ENCODE measurements at places on chromosomes 5 and 9.

GRCh38 chr9:96417661-96418082 lies 498 bp downstream of the ZNF367 start:
- H3K36me3 ChIP-seq, result no peaks in the 10 kb centered on the region
- no peaks in the 10 kb centered on the region for H3K27me3 ChIP-seq
- peaks cover 52% of the 10 kb centered on the region for H3K4me1 ChIP-seq
- peak; percentile 77 for DNase-seq
- peak overlapping the region; percentile 96 for H3K4me3 ChIP-seq

DNA sequence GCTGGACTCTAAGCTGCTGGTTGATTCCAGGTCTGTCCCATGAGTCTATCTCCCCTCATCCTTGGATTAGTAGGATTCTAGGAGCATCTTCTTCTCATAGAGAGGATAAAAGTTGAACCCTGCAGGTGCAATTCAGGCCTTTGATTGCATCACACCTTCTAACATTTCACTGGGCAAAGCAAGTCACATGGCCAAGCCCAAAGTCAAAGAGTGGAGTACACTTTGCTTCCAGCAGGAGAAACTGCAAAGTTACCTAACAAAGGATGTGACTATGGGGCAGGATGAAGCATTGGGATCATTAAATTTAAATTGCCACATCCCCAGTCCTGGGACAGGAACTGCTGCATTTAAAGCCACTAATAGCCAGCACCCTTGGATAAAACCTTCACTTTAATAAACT lies 51.0 kb upstream of the EGFLAM start:
- H3K27me3 ChIP-seq, result no peaks in the 10 kb centered on the region
- H3K27ac ChIP-seq, result no peak overlapping the region
- DNase-seq, result no peak
- no peaks in the 10 kb centered on the region for H3K36me3 ChIP-seq

- no peaks in the 10 kb centered on the region for H3K4me1 ChIP-seq
- no peak overlapping the region for H3K27ac ChIP-seq
- H3K4me3 ChIP-seq, result no peak overlapping the region
- no peak for DNase-seq
Measured at GRCh38 chr9:69483886-69484422, 158.9 kb downstream of the ENTREP1 start.

- no peak overlapping the region for H3K27ac ChIP-seq
- no peak for DNase-seq
- H3K4me3 ChIP-seq, result no peak overlapping the region
- H3K27me3 ChIP-seq, result no peaks in the 10 kb centered on the region
Measured at GRCh38 chr5:126000507-126000906, 422.7 kb upstream of the GRAMD2B start.

GRCh38 chr9:76655121-76655541 lies 109.1 kb upstream of the PCA3 start:
- H3K36me3 ChIP-seq, result no peaks in the 10 kb centered on the region
- DNase-seq, result no peak
- no peak overlapping the region for H3K27ac ChIP-seq
- no peaks in the 10 kb centered on the region for H3K27me3 ChIP-seq
- H3K4me3 ChIP-seq, result no peak overlapping the region

DNA sequence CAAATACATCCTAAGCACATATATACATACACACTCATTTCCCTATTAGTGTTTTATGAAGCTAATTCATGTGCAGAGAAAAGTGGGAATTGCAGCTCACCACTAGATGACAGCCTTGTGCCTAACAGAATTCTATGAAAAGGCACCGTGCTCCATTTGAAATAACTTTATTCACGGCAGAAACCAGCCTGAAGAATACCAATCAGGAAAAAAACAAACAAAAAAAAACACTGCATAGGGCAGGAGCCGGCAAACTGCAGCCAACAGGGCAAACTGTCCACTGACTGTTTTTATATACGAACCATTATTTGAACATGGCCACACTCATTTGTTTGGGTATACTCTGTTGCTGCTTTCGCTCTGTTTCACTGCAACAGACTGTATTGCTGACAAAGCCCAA lies 33.6 kb downstream of the ERMP1 start:
- no peak overlapping the region for H3K4me3 ChIP-seq
- no peaks in the 10 kb centered on the region for H3K27me3 ChIP-seq
- no peak for DNase-seq
- H3K4me1 ChIP-seq, result no peaks in the 10 kb centered on the region
- H3K36me3 ChIP-seq, result peaks cover 3% of the 10 kb centered on the region

GRCh38 chr9:86406366-86406765 lies 52.2 kb upstream of the TUT7 start:
- no peak overlapping the region for H3K4me3 ChIP-seq
- H3K27me3 ChIP-seq, result peaks cover 4% of the 10 kb centered on the region
- H3K36me3 ChIP-seq, result no peaks in the 10 kb centered on the region
- no peaks in the 10 kb centered on the region for H3K4me1 ChIP-seq
- H3K27ac ChIP-seq, result no peak overlapping the region
- DNase-seq, result no peak

- H3K36me3 ChIP-seq, result no peaks in the 10 kb centered on the region
- peak; percentile 20 for DNase-seq
- H3K4me3 ChIP-seq, result peak overlapping the region; percentile 67
- no peak overlapping the region for H3K27ac ChIP-seq
- peaks cover 17% of the 10 kb centered on the region for H3K27me3 ChIP-seq
- peaks cover 26% of the 10 kb centered on the region for H3K4me1 ChIP-seq
Measured at GRCh38 chr9:78296201-78296892, 578 bp upstream of the PSAT1 start.

- H3K4me1 ChIP-seq, result no peaks in the 10 kb centered on the region
- H3K36me3 ChIP-seq, result no peaks in the 10 kb centered on the region
- no peak for DNase-seq
- H3K27me3 ChIP-seq, result no peaks in the 10 kb centered on the region
Measured at GRCh38 chr9:138070815-138071214, 193.2 kb downstream of the CACNA1B start.

GRCh38 chr9:35557320-35557719 lies 47.7 kb upstream of the TESK1 start:
- H3K27ac ChIP-seq, result no peak overlapping the region
- H3K4me1 ChIP-seq, result peaks cover 5% of the 10 kb centered on the region
- H3K27me3 ChIP-seq, result no peaks in the 10 kb centered on the region
- no peak overlapping the region for H3K4me3 ChIP-seq
- H3K36me3 ChIP-seq, result no peaks in the 10 kb centered on the region
- no peak for DNase-seq

GRCh38 chr5:77987331-77987730 lies 211.2 kb upstream of the TBCA start:
- H3K27ac ChIP-seq, result no peak overlapping the region
- no peak overlapping the region for H3K4me3 ChIP-seq
- H3K36me3 ChIP-seq, result no peaks in the 10 kb centered on the region
- no peaks in the 10 kb centered on the region for H3K4me1 ChIP-seq
- DNase-seq, result no peak

DNA sequence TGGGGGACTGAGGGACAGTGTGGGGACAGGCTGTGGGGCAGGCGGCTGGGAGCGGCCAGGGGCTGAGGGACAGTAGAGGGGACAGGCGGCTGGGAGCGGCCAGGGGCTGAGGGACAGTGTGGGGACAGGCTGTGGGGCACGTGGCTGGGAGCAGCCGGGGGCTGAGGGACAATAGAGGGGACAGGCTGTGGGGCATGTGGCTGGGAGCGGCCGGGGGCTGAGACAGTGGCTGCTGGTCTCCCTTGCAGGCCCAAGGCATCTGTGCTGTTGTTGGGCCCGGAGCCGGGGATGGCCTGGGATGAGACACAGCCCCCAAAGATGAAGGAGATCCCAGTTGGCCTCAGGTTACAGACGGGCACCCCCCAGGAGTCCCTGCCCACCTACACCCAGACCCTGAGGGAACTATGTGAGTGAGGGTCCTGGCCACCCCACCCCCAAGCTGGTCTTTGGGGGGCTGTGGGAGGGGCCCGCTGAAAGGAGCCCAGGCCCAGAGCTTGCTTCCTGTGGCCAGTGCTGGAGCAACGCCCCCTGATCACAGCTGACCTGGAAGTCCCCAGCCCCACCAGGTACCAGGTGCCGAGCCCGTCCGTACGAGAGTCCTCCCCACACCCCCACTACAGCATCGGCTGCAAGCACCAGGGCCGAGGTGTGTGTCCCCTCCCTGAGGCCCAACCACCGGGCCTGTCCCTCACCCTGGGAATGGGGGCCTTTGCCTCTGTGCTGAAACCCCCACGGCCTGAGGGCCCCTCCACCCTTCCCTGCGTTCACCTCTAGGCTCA lies 593 bp downstream of the STPG3 start:
- DNase-seq, result no peak
- no peak overlapping the region for H3K27ac ChIP-seq
- no peaks in the 10 kb centered on the region for H3K36me3 ChIP-seq
- H3K27me3 ChIP-seq, result no peaks in the 10 kb centered on the region
- H3K4me3 ChIP-seq, result no peak overlapping the region

DNA sequence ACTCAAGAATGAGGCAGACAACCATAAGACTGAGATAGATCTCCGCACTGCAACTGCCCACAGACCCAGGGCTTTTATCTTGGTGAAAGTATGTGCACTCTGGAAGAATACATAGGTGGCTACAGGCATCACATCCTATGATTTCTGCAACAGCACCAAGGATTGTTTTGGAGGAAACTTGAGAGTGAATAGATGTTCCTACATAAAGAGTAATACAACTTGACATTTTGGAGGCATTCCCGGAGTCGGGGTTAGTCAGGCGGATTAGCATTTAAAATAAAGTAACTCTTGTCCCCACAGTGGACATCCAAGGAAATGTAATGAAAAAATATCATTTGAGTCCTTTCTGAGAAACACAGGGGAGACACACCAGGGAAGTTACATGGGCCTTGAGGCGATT lies 26.7 kb downstream of the TMEM174 start:
- H3K27ac ChIP-seq, result no peak overlapping the region
- DNase-seq, result no peak
- no peak overlapping the region for H3K4me3 ChIP-seq
- no peaks in the 10 kb centered on the region for H3K4me1 ChIP-seq
- no peaks in the 10 kb centered on the region for H3K27me3 ChIP-seq
- H3K36me3 ChIP-seq, result no peaks in the 10 kb centered on the region

- no peak overlapping the region for H3K4me3 ChIP-seq
- H3K4me1 ChIP-seq, result peaks cover 35% of the 10 kb centered on the region
- H3K27ac ChIP-seq, result no peak overlapping the region
- no peak for DNase-seq
- peaks cover 3% of the 10 kb centered on the region for H3K36me3 ChIP-seq
- H3K27me3 ChIP-seq, result no peaks in the 10 kb centered on the region
Measured at GRCh38 chr9:21804791-21805190, 2.4 kb downstream of the MTAP start.

GRCh38 chr5:77925503-77925902 lies 149.4 kb upstream of the TBCA start:
- H3K27me3 ChIP-seq, result peaks cover 4% of the 10 kb centered on the region
- H3K4me3 ChIP-seq, result no peak overlapping the region
- H3K27ac ChIP-seq, result no peak overlapping the region
- no peaks in the 10 kb centered on the region for H3K4me1 ChIP-seq
- no peak for DNase-seq
- no peaks in the 10 kb centered on the region for H3K36me3 ChIP-seq

Data from B cell (primary cell).